ENCODE measurements at places on chromosomes 1 and 21. TPM values are rescaled to one million over a fixed set of nuclear protein-coding genes. Genes with fewer than 3 reads are reported as not detected.

DNA sequence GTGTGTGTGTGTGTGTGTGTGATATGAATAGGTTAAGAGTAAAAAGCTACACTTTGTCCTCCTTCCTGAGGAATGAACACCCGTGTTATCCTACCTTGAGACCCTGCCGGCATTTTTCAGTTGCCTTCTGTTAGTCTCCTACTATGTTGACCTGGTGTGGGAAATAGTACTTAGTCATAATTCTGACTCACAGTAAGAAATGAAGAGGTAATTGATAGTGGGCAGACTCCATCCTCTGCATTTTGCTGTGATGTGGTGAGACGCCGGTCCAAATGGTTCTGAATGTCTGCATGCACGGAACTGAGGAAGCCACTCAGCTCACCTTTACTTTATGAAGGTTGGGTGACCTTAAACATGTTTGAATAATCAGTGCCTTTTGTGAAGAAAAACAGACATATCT lies 12.6 kb downstream of the CD101 start:
- DNase-seq: peak; percentile 40

- DNase-seq: no peak
Measured at GRCh38 chr1:155052439-155053395, 1.6 kb downstream of the ADAM15 start.

GRCh38 chr1:119874186-119874585 lies 22.1 kb downstream of the ADAM30 start:
- DNase-seq: no peak

- no peak for DNase-seq
Measured at GRCh38 chr1:106753066-106753465, 303.4 kb upstream of the PRMT6 start.

- DNase-seq: peak; percentile 76
Measured at GRCh38 chr1:176602388-176603004, 139.5 kb downstream of the PAPPA2 start.

The UMODL1 gene
- not detected for total RNA-seq

- DNase-seq: no peak
Measured at GRCh38 chr1:41021526-41022308, at the start of gene SLFNL1. Gene SLFNL1 (minus strand): TSS chr1:41021725. CDS start chr1:41020660, 1,065 bp downstream.

DNA sequence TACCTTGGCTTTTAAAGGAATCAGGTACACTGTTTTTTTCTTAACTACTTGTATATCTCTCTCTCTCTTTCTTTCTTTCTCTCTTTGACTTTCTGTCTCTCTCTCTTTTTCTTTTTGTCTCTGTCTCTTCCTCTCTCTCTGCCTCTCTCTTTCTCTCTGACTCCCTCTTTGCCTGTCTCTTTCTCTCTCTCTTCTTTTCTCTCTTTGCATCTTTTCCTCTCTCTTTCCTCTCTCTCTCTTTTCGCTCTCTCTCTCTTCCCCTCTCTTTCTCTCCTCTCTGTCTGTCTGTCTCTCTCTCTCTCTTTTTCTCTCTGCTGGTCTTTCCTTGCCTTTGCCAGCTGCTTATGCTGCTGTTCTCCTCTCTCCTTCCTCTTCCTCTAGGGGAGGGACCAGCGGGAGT lies 143.2 kb downstream of the TRIM33 start:
- no peak for DNase-seq

GRCh38 chr1:56774067-56774609 lies 45.1 kb downstream of the FYB2 start:
- no peak for DNase-seq

GRCh38 chr1:119652587-119652986 lies 4.5 kb upstream of the ZNF697 start:
- no peak for DNase-seq

The NUDT17 gene
- total RNA-seq: 9.2 TPM

The UBL4B gene
- total RNA-seq: not detected

The MIXL1 gene
- not detected for total RNA-seq

GRCh38 chr1:230100932-230101331 lies 33.9 kb downstream of the GALNT2 start:
- no peak for DNase-seq

GRCh38 chr1:153395776-153396175 lies 4.9 kb upstream of the S100A8 start:
- DNase-seq: no peak

The BEND5 gene
- 1.9 TPM for total RNA-seq

DNA sequence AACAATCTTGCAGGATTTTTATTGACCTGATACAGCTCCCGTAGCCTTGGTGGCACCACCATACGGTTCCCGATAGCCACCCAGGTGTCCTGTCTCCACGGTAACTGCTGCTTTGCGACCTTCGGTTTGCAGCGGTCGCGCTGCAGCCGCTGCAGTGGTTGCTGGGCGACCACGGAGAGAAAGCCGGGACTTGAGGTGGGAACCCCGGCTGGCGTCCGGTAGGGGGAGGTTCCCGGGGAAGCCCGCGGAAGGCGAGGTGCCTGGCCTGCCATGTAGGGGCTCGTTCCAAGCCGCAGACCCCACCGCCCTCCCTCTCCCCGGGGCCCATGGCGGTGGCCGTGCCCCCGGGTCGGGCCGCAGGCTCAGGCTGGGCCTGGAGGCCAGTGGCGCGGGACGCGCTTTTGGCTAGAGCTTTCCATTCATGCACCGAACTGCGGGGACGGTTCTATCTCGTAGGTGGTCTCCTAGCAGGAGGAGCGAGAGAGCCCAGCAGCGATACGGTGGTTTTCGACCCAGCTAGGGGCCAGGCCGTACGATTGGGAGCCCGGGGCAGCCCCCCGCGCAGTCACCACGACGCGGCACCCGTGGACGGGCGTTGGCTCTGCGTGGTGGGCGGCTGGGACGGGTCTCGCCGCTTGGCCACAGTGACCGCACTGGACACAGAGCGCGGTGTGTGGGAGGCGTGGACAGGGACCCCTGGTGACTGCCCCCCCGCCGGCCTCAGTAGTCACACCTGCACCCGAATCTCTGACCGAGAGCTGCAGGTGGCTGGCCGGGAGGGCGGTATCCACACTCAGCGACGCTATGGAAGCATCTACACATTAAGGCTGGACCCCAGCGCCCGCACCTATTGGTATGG lies at the start of gene KLHDC9:
KLHDC9 (plus strand) TSS at position 152 of the 859 bp plus-strand sequence; CDS start at position 327, 175 bp downstream.
- peak; percentile 88 for DNase-seq

The POLR3GL gene
- total RNA-seq: 12.4 TPM

GRCh38 chr1:233885196-233885920 lies 19.1 kb upstream of the SLC35F3 start:
- no peak for DNase-seq

- DNase-seq: peak; percentile 35
Measured at GRCh38 chr1:220879076-220879508, at the start of gene HLX. Gene HLX (plus strand): TSS chr1:220879443. CDS start chr1:220879858, 415 bp downstream.

The PITHD1 gene
- 40.5 TPM for total RNA-seq

- DNase-seq: no peak
Measured at GRCh38 chr1:16992675-16993074, 12.3 kb upstream of the MFAP2 start.

The MTARC1 gene
- 5.0 TPM for total RNA-seq

DNA sequence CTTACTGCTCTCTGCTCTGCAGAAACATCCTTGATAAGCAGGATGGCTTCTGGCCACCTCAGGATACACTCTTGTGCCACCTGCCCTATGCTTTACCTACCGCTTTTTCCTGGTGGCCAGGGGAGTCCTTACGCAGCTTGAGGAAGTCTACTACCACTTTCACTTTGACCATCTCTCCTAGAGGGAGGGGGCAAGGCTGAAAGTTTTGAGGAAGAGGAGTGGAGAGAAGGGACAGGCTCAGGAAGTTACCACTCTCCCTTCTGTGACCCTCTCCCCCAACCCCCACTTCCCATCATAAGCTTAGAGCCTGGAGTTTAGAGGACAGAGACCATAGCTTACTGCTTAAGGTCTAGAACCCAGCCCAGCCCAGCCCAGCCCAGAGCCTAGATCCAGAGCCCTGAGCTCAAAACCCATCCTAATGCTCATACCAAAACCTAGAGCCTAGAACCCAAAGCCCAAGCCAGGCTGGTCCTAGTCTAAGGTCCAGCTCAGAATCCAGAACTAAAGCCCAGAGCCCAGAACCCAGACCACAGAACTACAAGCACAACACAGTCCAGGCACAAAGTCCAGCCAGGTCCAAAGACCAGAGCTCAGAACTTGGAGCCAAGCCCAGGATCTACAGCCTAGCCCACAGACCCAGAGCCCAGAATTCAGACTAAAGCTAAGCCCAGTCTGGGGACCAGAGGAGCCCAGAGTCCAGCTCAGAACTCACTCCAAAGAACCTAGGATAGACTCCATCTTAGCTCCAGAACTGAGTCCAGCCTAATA lies 18.0 kb upstream of the MFSD2A start:
- no peak for DNase-seq

The MFSD2A gene
- total RNA-seq: 9.7 TPM

GRCh38 chr1:3066826-3067225 lies 2.2 kb upstream of the PRDM16 start:
- DNase-seq: no peak

- DNase-seq: no peak
Measured at GRCh38 chr1:235767795-235768194, 98.9 kb downstream of the LYST start.

DNA sequence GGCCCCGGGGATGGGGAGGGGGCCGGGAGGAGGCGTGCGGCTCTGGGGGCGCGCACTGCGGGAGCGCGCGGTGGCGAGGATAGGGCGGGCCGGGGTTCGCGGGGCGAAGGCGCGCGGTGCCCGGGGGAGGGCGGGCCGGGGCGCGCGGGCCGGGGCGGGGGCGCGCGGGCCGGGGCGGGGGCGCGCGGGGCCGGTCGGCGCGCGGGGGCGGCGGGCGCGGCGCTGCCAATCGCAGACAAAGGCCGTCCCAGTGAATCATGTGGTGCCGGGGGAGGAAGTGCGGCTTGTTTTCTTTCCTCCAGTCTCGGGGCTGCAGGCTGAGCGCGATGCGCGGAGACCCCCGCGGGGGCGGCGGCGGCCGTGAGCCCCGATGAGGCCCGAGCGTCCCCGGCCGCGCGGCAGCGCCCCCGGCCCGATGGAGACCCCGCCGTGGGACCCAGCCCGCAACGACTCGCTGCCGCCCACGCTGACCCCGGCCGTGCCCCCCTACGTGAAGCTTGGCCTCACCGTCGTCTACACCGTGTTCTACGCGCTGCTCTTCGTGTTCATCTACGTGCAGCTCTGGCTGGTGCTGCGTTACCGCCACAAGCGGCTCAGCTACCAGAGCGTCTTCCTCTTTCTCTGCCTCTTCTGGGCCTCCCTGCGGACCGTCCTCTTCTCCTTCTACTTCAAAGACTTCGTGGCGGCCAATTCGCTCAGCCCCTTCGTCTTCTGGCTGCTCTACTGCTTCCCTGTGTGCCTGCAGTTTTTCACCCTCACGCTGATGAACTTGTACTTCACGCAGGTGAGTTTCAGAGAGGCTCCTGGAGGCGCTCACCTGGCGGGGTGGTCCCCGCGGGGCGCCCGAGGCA lies at the start of gene GPR137B:
GPR137B (plus strand) TSS at position 287 of the 851 bp plus-strand sequence; CDS start at position 371, 84 bp downstream.
- no peak for DNase-seq

GRCh38 chr1:81725823-81726222 lies 74.9 kb upstream of the ADGRL2 start:
- no peak for DNase-seq

- no peak for DNase-seq
Measured at GRCh38 chr1:166272155-166272554, 105.4 kb upstream of the FAM78B start.

The TMEM200B gene
- 9.0 TPM for total RNA-seq
